Renal cortical epithelial cell (primary cell): ENCODE measurements at places on chromosomes 6 and 20. TPM values are rescaled to one million over a fixed set of nuclear protein-coding genes. Genes with fewer than 3 reads are reported as not detected.

TPX2 gene
- total RNA-seq, result 7.2 and 27.6 TPM in 2 replicates

ATP6V1G2 gene
- total RNA-seq, result 1.0 TPM in 1 of 2 replicates, not detected in the other

SLPI gene
- total RNA-seq, result 58.2 and 256 TPM in 2 replicates

SYNDIG1 gene
- 0.05 TPM in 1 of 2 replicates, not detected in the other for total RNA-seq

TNFAIP3 gene
- 35.2 and 53.7 TPM in 2 replicates for total RNA-seq

GJA10 gene
- not detected in 2 replicates for total RNA-seq

ETV7 gene
- 0.40 and 0.87 TPM in 2 replicates for total RNA-seq

LST1 gene
- not detected in 2 replicates for total RNA-seq

SPINT3 gene
- not detected in 2 replicates for total RNA-seq

XKR7 gene
- total RNA-seq, result 0.10 and 0.17 TPM in 2 replicates

TREM1 gene
- not detected in 2 replicates for total RNA-seq
